Spleen (tissue), 13 donors: ENCODE measurements at places on chromosomes 11 and 22. TPM values are rescaled to one million over a fixed set of nuclear protein-coding genes. Genes with fewer than 3 reads are reported as not detected.

The NAALADL1 gene
- polyA plus RNA-seq = 19.5 TPM

- DNase-seq = no peak
- H3K4me1 ChIP-seq = peaks cover 27% of the 10 kb centered on the region
- H3K27ac ChIP-seq = no peak overlapping the region
- no peaks in the 10 kb centered on the region for H3K36me3 ChIP-seq
- peaks cover 40% of the 10 kb centered on the region for H3K27me3 ChIP-seq
- no peak overlapping the region for H3K4me3 ChIP-seq
Measured at GRCh38 chr11:117792992-117793391, 4.0 kb downstream of the DSCAML1 start.

DNA sequence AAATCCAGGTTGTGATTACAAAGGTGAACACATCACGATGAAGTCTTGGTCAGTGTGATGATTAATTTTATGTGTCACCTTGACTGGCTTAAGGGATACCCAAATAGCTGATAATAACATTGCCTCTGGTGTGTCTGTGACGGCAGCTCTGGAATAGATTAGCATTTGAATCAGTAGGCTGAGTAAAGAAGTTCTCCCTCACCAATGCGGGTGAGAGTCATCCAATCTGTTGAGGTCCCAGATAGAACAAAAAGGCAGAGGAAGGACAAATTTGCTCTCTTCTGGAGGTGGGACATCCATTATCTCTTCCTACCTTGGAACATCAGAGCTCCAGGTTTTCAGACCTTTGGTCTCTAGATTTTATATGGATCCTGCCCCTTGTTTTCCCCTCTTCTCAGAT lies 856.2 kb upstream of the CCDC90B start:
- no peaks in the 10 kb centered on the region for H3K4me1 ChIP-seq
- no peaks in the 10 kb centered on the region for H3K27me3 ChIP-seq
- DNase-seq = no peak
- H3K36me3 ChIP-seq = no peaks in the 10 kb centered on the region
- no peak overlapping the region for H3K27ac ChIP-seq

GRCh38 chr22:47168441-47168840 lies 406.0 kb downstream of the TBC1D22A start:
- peak; percentile 41 for DNase-seq
- peaks cover 7% of the 10 kb centered on the region for H3K36me3 ChIP-seq
- no peaks in the 10 kb centered on the region for H3K4me1 ChIP-seq
- H3K4me3 ChIP-seq = no peak overlapping the region
- H3K27ac ChIP-seq = no peak overlapping the region
- no peaks in the 10 kb centered on the region for H3K27me3 ChIP-seq

GRCh38 chr22:30694171-30694639 lies 469 bp upstream of the OSBP2 start:
- H3K4me1 ChIP-seq = peaks cover 23% of the 10 kb centered on the region
- H3K4me3 ChIP-seq = peak overlapping the region; percentile 57
- peaks cover 20% of the 10 kb centered on the region for H3K27me3 ChIP-seq
- peak; percentile 83 for DNase-seq
- H3K27ac ChIP-seq = peak overlapping the region; percentile 82
- H3K36me3 ChIP-seq = no peaks in the 10 kb centered on the region

GRCh38 chr11:121807051-121807450 lies 309.0 kb downstream of the BLID start:
- no peak overlapping the region for H3K27ac ChIP-seq
- no peaks in the 10 kb centered on the region for H3K4me1 ChIP-seq
- no peaks in the 10 kb centered on the region for H3K36me3 ChIP-seq
- no peak overlapping the region for H3K4me3 ChIP-seq

DNA sequence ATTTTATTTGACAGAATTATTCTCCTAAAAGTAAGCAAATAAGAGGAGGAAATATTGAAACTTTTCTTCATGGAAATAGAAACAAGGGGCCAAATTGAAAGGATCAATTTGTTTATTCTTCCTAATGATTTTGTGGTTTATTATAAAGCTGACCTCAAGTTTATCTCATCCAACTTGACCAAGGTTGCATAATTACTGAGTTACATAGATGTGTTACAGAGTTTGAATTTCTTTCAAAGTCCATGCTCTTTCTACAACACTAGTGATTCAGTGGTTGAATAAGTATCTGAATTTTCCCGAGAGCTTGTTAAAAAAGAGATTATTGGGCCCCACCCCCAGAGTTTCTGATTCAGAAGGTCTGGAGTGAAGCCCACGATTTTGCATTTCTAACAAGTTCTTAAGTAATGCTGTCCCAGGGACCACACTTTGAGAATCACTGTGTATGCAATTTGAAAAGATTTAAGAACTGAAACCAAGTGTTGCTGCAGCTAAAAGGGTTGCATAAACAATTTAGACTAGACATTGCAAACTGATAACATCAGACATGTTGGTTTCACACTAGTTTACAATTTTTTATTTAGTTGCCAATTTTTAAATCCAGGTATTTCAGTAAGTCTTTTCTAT lies 485.7 kb upstream of the ANO5 start:
- no peaks in the 10 kb centered on the region for H3K36me3 ChIP-seq
- H3K4me3 ChIP-seq = no peak overlapping the region
- DNase-seq = no peak
- H3K4me1 ChIP-seq = no peaks in the 10 kb centered on the region
- no peaks in the 10 kb centered on the region for H3K27me3 ChIP-seq

- no peak overlapping the region for H3K27ac ChIP-seq
- H3K27me3 ChIP-seq = peaks cover 11% of the 10 kb centered on the region
- H3K36me3 ChIP-seq = no peaks in the 10 kb centered on the region
- peak; percentile 67 for DNase-seq
- H3K4me1 ChIP-seq = peaks cover 29% of the 10 kb centered on the region
- H3K4me3 ChIP-seq = no peak overlapping the region
Measured at GRCh38 chr11:2934611-2935239, 5.5 kb upstream of the PHLDA2 start.

DNA sequence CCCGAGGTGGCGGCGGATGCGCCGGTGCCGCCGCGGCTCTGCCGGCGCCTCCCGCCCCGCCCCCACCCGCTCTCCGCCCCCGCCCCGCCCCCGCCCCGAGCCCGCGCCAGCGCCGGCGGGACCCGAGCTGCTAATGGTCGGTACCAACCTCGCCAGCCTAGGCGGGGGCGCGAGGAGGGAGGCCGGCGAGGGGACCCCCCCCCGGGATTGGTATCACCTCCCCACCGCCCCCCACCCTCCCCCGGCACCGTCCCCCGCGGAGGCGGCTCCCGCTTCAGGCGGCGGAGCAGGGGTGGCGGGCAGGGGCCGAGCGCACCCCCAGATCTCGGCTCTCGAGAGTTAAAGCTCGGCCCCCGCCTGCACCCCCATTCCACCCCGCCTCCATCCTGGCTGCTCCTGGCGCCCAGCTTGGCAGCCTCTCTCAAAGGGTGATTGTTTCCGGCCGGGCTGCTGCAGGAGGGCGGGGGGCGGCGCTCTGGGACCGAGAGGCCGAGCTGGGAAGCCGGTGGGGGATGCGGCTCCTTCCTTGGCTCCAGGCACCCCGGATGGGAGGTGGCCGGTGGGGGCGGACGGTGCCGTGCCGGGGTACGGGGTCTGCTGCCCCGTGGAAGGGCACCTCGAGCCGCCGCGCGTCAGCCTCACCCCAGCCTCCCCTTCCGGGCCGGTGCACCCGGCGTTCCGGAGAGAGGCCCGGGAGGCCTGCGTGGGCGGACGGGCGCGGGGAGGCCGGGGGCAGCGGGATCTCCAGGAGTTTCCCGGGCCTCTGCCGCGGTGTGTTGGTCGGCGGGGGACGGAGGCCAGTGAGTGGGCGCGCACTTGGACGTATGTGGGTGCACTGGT lies at the start of gene B3GAT1:
B3GAT1 (minus strand) TSS at position 40 of the 840 bp plus-strand sequence. CDS start 24,583 bp downstream, outside the sequence.
- H3K4me1 ChIP-seq = peaks cover 6% of the 10 kb centered on the region
- H3K36me3 ChIP-seq = no peaks in the 10 kb centered on the region
- no peak for DNase-seq
- H3K4me3 ChIP-seq = peak within 1 kb of the TSS; percentile 35
- peaks cover 42% of the 10 kb centered on the region for H3K27me3 ChIP-seq

DNA sequence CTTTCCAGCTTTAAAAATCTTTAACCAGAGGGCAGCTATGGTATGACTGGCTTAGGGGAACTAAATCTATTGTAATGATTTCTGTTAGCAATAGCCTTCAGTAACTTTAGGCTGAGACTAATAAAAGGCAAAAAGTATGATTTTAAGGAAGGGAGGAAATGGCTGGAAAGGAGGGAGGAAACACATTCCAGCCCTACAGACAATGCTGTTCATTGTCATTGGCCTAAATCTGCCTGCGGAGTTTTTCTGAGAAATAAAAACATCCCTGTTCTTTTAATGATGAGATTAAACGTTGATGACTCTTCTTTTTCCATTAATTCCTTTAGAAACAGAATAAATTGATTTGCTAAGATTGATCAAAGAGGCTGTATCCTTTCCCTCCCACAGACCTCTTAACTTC lies 99.6 kb upstream of the GRAMD1B start:
- no peaks in the 10 kb centered on the region for H3K36me3 ChIP-seq
- H3K27me3 ChIP-seq = peaks cover 5% of the 10 kb centered on the region
- no peak overlapping the region for H3K4me3 ChIP-seq
- no peak overlapping the region for H3K27ac ChIP-seq
- DNase-seq = no peak

The MS4A2 gene
- polyA plus RNA-seq = not detected

DNA sequence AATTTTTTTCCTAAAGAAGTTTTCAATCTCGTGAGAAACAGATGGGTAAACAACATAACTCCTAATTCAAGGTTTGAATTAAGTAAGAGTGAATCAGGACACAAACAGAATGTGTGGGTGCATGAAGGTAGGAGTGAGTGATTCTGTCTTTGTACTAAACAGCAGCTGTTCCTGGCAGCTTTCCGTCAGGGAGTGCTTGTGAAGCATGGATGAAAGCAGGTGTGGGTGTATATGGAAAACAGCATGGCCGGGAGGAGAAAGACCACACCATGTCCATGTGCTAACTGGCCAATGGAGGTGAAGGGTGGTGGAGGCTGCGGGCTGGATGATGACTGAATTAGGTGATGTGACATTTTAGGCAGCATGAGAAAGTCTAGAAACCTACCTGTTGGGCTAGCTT lies 49.6 kb downstream of the BARX2 start:
- H3K36me3 ChIP-seq = no peaks in the 10 kb centered on the region
- no peak for DNase-seq
- no peak overlapping the region for H3K4me3 ChIP-seq
- no peak overlapping the region for H3K27ac ChIP-seq
- H3K4me1 ChIP-seq = no peaks in the 10 kb centered on the region
- no peaks in the 10 kb centered on the region for H3K27me3 ChIP-seq

- no peak overlapping the region for H3K27ac ChIP-seq
- H3K4me1 ChIP-seq = peaks cover 63% of the 10 kb centered on the region
- no peaks in the 10 kb centered on the region for H3K36me3 ChIP-seq
- H3K4me3 ChIP-seq = no peak overlapping the region
- DNase-seq = no peak
Measured at GRCh38 chr11:130103296-130103814, 33.7 kb downstream of the APLP2 start.

The KRTAP5-11 gene
- polyA plus RNA-seq = not detected

- no peak overlapping the region for H3K27ac ChIP-seq
- H3K4me1 ChIP-seq = peaks cover 6% of the 10 kb centered on the region
- H3K4me3 ChIP-seq = no peak overlapping the region
- H3K36me3 ChIP-seq = no peaks in the 10 kb centered on the region
- no peaks in the 10 kb centered on the region for H3K27me3 ChIP-seq
- DNase-seq = no peak
Measured at GRCh38 chr11:69253028-69253427, 40.9 kb upstream of the MYEOV start.
